ENCODE measurements at places on chromosomes 16 and 17.

GRCh38 chr17:67467500-67468455 is 90.7 kb downstream of the PITPNC1 start:
- no peak for DNase-seq

DNA sequence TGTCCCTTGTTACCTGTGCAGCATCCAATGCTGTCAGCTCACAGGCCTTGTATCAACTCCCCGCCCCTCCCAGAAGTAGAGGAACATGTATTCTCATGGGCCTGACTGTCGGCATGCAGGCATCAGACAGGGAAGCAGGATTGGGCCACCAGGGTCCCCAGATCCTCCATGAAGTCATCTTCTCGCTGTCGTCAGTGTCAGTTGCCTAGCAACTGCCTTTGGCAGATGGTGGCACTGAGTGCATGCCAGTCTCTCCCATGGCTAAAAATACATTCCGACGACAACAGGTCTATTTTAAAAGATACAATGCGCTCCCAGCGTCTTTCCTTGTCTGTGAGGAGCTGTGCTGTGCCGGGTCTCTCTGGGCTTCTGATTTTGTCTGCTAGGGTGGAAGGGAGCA is 36.8 kb upstream of the CES5A start:
- no peak for DNase-seq

GRCh38 chr17:66185862-66186261 is 6.1 kb downstream of the CEP112 start:
- no peak for DNase-seq

DNA sequence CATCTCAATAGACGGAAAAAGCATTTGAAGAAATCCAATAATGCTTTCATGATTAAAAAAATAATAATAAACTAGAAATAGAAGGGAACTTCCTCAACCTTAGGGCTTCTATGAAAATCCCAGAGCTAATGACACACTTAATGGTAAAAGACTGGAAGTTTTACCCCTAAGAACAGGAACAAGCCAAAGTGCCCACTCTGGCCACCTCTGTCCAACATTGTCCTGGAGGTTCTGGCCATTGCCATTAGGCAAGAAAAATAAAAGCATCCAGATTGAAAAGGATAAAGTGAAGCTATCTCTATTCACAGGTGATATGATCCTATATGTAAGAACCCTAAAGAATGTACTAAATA is 2.5 kb upstream of the LITAF start:
- no peak for DNase-seq

DNA sequence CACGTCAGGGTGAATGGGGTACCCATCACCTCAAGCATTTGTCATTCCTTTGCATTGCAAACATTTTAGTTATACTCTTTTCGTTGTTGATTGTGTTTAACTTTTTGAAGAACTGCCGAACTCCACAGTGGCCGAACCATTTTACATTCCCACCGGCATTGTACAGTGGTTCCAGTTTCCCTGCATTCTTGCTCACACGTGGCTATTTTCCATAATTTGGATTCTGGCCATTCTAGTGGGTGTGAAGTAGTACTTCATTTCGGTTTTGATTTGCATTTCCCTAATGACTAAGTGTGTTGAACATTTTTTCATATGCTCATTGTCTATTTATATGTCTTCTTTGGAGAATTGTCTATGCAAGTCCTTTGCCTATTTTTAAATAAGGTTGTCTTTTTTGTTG is 13.0 kb downstream of the NOL11 start:
- no peak for DNase-seq

GRCh38 chr16:73298562-73298961 is 250.6 kb upstream of the ZFHX3 start:
- DNase-seq = no peak

DNA sequence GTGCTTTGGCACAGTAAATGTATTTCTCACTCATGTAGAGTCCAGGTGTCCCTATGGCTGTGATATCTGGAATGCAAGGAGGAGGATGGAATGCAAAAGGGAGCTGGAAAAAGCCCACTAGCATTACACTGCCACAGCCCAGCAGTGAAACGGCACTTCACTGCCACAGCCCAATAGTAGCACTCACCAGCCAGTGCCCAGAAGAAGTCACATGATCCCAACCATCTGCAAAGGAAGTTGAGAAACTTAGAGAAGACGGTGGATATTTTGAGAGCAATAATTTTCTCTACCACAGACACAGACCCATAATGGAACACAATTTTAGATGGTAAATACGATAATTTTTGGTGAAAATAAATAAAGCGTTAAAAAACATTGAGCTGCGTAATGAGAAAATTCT is 51.8 kb downstream of the C16orf82 start:
- no peak for DNase-seq

GRCh38 chr17:1002412-1002753 is 5.5 kb downstream of the TIMM22 start:
- DNase-seq = no peak

DNA sequence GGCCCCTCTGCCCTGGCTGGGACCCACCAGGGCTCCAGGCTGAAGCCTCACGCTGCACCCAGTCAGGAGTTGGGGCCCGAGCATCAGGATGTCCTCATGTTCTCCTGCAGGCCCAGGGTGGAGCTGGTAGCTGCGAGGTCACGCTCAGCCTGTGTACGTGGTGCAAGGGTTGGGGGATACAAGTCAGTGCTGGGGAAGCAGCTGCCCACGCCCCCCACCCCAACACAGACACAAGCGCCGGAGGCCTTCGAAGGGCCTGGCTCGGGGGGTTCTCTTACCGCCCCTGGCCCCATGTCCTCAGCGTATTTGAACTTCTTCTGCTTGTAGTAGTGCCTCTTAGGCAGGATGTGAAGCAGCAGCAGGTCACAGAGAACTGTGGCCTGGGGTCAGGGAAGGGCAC is 4.9 kb upstream of the CAMKK1 start:
- DNase-seq = no peak

- DNase-seq = no peak
Measured at GRCh38 chr17:65023791-65024190, 32.7 kb downstream of the GNA13 start.

DNA sequence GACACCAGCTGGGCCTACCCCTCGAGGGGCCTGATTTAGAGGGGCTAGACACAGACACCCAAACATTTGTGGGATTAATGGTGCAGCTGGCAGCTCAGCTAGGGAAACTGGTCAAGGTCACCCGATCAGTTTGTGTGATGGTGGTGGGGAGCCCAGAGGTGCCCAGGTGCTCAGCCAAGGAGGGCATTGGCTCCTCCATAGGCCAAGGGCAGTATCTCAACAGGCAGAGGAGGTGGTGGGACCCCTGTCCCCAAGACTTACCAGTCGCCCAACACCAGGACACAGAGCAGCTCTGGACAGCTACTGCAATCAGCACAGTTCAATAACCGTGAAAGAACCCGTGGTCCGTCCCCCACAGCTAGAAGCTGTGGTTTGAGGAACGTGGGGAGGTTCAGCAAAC is 120.9 kb downstream of the C16orf78 start:
- DNase-seq = no peak

GRCh38 chr17:78737332-78737731 is 44.7 kb downstream of the CYTH1 start:
- DNase-seq = no peak

GRCh38 chr17:57629470-57629869 is 115.6 kb downstream of the CCDC182 start:
- DNase-seq = no peak

GRCh38 chr17:29019475-29020181 is 13.8 kb upstream of the SEZ6 start:
- DNase-seq = no peak

- DNase-seq = no peak
Measured at GRCh38 chr17:21678393-21679081, 13.8 kb upstream of the KCNJ18 start.

DNA sequence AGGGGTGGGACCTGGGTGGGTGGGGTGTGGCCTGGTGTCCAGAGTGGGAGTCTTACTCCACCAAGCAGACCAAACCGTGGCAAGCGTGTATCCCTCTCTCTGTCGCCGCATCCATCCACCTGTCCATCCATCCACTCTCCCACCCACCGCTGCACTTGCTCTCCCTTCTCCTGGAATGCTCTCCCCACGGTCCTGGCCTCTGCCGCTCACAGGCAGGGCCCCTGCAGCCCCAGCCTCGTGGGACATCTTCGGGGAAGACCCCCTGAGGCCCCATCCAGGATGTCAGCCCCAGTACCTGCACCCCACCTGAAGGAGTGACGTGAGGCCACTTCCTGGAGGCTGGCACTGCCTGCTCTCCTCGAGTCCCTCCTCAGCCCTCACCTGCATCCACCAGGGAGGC is 189.5 kb upstream of the GSE1 start:
- DNase-seq = no peak

GRCh38 chr16:85918436-85918835 is 19.5 kb downstream of the IRF8 start:
- no peak for DNase-seq

- no peak for DNase-seq
Measured at GRCh38 chr16:47750371-47750770, 289.2 kb downstream of the PHKB start.

DNA sequence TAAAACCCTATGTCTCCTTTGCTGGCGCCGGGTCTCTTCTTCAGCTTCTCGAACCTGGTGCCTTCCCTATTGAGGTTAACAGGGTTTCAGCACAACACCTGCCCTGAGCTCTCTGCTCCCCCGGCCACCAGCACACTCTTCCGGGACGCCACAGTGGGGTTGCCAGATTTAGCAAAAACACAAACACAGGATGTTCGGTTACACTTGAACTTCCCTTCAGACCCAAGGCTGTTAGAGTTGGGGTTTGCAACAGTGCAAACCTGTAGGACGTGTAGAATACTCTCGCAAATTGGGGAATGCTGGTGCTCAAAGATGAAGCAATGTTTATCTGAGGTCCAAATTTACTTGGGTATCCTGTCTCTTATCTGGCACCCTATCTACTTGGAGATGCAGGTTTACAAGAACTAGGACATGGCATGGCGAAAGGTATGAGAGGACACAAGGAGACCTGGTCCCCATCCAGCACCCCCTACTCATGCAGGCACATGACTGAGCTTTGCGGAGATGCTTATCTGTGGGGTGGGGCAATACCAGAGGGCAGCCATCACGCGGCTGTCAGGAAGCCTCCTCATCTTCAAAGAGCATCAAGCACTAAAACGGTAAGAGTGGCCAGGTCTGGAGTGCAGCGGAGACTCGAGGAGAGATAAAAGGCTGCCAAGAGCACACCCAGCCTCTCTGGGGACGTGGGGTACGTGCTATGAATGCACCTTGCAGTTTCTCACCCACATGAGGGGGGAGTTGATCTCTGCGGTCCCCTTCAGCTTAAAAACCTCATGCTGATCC is 52.8 kb downstream of the SDK2 start:
- no peak for DNase-seq

GRCh38 chr17:79114458-79115301 is 40.1 kb downstream of the ENGASE start:
- no peak for DNase-seq

GRCh38 chr16:4505356-4506147 is 29.4 kb downstream of the HMOX2 start:
- peak; percentile 39 for DNase-seq

- DNase-seq = no peak
Measured at GRCh38 chr16:27281243-27281642, 12.7 kb upstream of the NSMCE1 start.

GRCh38 chr17:18248300-18248731 is 10.2 kb downstream of the FLII start:
- DNase-seq = peak; percentile 52

DNA sequence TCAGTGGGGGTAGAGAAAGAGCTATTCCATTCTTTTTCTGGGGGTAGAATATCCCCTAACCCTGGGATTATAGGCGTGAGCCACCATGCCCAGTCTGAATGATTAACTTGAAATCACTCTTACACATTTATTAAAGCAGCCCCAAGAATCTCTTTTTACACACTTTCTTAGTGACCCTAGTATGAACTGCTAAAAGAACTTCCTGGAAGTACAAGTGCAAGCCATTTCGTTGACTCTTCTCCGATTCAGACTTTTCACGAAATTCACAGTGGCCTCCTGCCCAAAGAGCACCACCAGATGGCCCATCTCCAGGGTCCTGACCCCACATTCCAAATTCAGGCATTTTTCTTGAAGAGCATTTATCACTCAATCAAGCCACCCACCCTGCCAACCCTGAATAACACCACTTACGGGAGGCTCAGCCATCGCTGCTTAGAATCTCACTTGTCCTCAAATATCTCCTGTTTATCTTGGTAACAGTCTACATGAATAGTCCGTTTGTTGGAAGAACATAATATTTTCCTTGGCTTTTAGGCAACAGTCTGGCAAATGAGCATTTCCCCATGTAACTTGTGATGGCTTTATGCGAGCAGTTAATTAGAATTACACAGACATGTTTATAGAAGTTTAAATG is 28.0 kb downstream of the ZNF423 start:
- no peak for DNase-seq

- DNase-seq = no peak
Measured at GRCh38 chr16:72425571-72426341, 253.8 kb upstream of the PMFBP1 start.

DNA sequence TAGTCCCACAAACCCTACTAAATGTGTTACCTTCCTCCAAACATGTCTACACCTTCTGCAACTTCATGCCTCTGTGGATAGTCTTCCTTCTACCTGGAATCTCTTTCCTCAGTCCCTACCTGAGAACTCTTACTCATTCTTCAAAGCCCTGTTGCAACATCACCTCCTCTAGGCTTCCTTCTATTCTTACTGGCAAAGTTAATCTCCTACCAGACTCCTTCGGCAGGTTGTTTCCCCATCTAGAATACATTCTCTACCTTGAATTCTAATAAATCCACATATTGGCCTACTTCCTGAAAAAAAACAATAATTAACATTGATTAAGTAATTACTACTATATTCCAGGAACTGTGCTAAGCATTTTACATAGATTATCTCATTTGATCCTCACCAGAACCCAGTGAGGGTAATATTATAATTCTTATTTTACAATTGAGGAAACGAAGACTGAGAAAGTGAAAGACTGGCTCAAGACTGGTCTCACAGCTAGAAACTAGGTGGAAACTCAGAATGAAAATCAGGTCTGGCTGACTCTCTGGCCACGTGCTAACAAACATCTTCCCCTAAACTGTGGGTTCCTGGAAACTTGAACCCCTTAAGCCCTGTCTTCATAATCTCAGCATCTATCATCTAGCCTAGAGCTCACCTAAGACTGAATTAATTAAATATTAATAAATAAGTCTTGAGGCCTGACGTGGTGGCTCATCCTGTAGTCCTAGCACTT is 4.6 kb upstream of the STAT3 start:
- DNase-seq = no peak

GRCh38 chr16:11587643-11588247 is 1.0 kb upstream of the LITAF start:
- DNase-seq = no peak

- no peak for DNase-seq
Measured at GRCh38 chr17:33980193-33980592, 274.9 kb upstream of the CCL2 start.

- no peak for DNase-seq
Measured at GRCh38 chr17:72362376-72363088, 241.7 kb downstream of the SOX9 start.

- no peak for DNase-seq
Measured at GRCh38 chr16:68275611-68276191, 11.4 kb downstream of the SLC7A6 start.
